ENCODE measurements at places on chromosomes 4 and X. TPM values are rescaled to one million over a fixed set of nuclear protein-coding genes. Genes with fewer than 3 reads are reported as not detected.
A peak's percentile ranks its signal among the peaks of the same experiment; 100 is the strongest.

CT83 gene
- total RNA-seq, result not detected

UNC5C gene
- total RNA-seq, result under 0.01 TPM

OPHN1 gene
- total RNA-seq, result 13.1 TPM

IL2 gene
- total RNA-seq, result not detected

DNA sequence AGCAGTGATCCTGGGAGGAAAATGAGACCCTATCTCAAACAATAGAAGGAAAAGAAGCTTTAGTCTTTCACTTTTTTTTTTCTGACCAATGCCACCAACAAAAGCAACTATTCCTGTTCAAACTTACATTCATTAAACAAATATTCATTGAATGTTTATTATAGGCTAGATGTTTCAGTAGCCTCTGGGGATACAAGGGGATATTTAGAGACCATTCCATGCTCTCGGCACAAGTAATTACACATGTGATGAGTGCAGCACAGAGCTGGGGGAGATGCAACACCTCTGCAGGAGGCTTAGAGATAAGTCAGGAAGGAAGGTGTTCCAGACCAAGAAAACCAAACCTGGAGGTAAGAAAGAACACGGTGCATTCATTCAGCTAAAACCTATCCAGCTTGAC lies 68.3 kb downstream of the PALLD start:
- DNase-seq, result no peak

- no peak for DNase-seq
Measured at GRCh38 chrX:39309018-39309635, 507.9 kb downstream of the MID1IP1 start.

MAOB gene
- 0.36 TPM for total RNA-seq

GRCh38 chr4:95411371-95412088 lies 137.2 kb downstream of the UNC5C start:
- no peak for DNase-seq

DNA sequence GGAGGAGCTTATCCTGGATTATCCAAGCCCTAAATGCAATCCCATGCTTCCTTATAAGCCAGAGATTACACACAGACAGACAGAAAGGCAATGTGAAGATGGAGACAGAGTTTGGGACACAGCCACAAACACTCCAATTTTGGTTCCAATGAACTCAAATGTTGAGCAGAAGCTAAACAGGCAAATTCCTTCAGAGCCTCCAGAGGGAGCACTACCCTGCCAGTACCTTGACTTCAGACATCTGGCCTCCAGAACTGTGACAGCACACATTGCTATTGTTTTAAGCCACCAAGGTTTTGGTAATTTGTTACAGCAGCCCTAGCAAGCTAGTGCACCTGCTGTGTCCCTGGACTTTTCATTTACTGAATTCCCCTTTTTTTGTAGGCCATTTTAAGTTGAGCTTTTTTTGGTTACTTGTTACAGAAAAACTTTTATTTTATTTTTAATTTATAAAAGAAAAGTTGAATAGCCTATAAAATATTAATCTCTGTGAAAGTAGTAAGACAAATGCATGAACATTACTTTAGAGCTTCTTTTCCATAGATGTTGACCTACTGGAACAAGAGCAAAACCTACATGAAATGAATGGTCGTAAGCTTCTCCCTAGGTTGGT lies 33.4 kb upstream of the SRD5A3 start:
- DNase-seq, result peak; percentile 58

- DNase-seq, result peak; percentile 4
Measured at GRCh38 chr4:72489267-72489666, 79.8 kb downstream of the ADAMTS3 start.

GRCh38 chr4:152850377-152850776 lies 70.6 kb downstream of the ARFIP1 start:
- DNase-seq, result peak; percentile 54

Measured in IMR-90 (cell line).